Stimulated activated CD4-positive, alpha-beta T cell treated with anti-CD3 and anti-CD28 coated beads, Interleukin-2, amount 100 ng/mL, for 24 hours (primary cell): ENCODE measurements at places on chromosomes 1 and 21.

DNA sequence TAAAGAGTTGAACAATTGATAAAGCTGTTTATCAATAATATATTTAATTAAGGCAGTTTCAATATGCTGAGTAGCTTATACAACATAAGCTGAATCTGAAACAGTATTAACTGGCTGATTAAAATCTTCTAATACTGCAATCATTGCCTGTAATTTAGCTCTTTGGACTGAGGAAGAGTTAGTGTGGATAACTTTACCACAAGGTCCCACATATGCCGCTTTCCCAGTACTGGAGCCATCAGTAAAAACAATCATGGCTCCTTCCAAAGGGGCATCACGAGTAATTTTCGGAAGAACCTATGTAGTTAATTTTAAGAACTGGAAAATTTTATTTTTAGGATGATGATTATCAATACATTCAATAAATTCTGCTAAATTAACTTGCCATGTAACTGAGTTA, 6.7 kb downstream of the DAP3 start:
- DNase-seq = no peak

- no peak for DNase-seq
Observed at GRCh38 chr1:9957726-9958125, 14.5 kb downstream of the NMNAT1 start.

DNA sequence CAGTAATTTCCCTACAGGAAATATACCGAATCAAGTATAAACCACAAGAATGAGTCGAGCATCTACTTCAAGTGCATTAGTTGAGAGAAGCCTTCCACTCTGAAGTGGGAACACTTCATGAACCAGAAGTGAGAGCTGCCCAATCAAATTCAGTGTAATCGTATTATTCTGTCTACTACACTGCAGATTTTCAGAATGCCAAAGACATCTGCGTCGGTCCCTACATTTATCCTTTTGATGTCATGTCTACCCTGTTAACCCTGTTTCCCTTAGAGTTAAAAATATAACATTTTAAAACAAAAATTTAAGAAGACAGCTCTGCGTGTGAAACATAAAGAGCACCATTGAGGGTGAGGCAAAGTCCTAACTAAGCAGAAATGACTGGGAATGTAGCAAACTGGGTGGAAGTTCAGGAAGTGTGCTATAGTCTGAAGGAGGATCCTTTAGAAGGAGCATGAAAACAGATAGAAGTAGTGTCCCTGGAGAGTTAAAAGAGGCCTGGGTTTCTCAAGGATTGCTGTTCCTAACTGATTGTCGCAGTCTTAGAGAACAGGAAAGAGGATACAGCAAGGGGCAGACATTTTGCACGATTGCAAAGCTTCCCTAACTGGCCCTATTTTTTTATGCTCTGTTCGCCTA, 291.2 kb downstream of the PTPRC start:
- DNase-seq = no peak

DNA sequence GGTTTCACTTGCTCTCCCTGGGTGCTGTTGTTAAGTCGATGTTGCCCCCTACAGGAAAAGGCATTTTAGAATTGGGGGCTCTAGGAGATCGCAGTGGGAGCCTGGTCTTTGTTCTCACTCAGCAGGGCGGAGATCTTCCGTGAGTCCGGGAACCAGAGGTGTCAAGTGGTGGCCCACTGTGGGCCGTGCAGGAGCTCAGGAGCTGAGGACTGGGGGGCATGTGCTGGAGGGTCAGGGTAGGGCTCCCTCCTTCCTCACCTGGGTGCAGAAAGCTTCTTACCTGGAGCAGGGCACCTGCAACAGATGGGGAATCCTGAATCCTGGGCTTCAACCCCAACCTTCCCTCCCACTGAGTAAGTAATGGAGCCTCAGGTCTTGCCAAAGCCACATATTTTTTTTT, 392.7 kb downstream of the NPHP4 start:
- no peak for DNase-seq

- no peak for DNase-seq
Observed at GRCh38 chr21:43654806-43655489, 4.3 kb downstream of the HSF2BP start.

- DNase-seq = no peak
Observed at GRCh38 chr1:106222403-106222802, 834.1 kb upstream of the PRMT6 start.

- no peak for DNase-seq
Observed at GRCh38 chr1:232267092-232267836, 362.7 kb downstream of the SIPA1L2 start.

DNA sequence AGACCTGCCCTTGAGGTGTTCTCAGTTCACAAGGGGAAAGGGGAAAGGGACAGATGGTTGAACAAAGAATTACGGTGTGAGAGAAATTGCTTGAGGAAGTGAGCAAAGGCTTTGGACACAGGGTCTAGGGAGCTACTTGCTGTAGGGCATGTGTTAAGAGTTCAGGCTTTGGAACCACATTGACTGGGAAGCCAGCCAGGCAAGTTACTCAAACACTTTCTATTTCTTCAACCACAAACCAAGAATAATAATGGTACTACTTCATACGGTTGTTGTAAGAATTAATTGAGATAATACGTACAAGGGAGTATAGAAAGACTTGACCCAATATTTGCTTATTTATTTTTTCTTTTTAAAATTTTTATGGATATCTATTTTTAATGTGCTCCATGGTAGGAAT, 26.6 kb downstream of the AK4 start:
- no peak for DNase-seq

- peak; percentile 2 for DNase-seq
Observed at GRCh38 chr21:35697321-35697808, 363.0 kb downstream of the SETD4 start.

DNA sequence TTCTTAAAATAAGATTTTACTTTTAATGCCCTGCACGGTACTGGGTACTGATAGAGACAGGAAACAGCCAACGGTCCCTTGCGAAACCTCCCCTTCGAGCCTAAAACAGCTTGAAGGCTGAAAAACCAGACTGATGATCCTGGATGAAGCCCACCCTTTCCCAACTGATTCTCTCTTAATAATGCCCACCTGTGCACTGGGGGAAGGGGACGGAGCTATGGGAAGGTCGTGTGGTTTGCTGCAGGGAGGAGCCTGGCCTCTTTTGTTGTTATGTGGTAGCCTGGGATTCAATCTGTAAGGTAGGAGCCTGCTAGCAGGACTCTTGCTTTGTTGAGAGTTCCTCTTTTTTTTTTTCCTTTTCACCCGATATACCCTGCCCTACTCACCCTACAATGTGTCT, 25.6 kb downstream of the SAMSN1 start:
- no peak for DNase-seq

GRCh38 chr21:36753556-36753955, 54.6 kb downstream of the SIM2 start:
- DNase-seq = no peak

DNA sequence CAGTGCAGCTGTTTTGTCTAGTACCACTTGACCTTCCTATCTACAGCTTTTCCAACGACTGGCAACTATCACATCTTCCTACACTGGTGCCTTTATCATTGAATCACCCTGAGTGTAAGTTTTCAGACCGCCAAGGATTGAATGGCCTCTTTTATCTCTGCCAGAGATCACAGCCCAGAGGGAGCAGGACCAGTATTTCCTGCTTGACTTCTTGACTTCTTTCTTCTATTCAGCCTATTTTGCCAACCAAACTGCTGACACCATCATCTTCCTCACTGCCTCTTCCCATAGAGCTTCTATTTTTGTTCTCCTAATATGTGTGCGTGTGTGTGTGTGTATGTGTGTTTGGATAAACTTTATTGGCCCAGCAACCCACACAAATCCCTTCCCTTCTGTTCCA, 53.8 kb downstream of the SERBP1 start:
- no peak for DNase-seq

GRCh38 chr21:31503939-31504338, 155.6 kb upstream of the SOD1 start:
- no peak for DNase-seq

DNA sequence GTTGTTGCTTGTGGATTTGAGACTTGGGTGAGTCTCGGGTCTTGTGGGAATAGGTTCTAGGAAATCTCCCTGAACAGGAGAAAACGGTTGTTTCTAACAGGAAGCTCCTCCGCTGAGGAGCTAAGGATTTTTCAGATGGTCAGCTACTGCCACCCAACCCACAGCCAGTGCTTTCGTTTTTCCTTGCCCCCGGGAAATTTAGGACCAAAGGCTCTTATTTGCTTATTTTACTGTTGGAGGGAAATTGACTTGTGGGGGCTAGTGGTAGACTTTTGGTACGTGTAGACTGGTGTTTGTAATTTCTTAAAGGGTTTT, 792 bp downstream of the SNX7 start:
- no peak for DNase-seq

DNA sequence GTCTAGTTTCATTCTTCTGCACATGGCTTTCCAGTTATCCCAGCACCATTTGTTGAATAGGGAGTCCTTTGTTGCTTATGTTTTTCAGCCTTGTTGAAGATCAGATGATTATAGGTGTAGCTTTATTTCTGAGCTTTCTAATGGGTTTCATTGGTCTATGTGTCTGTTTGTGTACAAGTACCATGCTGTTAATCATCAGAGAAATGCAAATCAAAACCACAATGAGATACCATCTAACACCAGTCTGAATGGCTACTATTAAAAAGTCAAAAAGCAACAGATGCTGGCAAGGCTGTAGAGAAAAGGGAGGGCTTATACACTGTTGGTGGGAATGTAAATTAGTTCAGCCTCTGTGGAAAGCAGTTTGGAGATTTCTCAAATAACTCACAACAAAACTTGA, 321.5 kb upstream of the PTBP2 start:
- no peak for DNase-seq

DNA sequence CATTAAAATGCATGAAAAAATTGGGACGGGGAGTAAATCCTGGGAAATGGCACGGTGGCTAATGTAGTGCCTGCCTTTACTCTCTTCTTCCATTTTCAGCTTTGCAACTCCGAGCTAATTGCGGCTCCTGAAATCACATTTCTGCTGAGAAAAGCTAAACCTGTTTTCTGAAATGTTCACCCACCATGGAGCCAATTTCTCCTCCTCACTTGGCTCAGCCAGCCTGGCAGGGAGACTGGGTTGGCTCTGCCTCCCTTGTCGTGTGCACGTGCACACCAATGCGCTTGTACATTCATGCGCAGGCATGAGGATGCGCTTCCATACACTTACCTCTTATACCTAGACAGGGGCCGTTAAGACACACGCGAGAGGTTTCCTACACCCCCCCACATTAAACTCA, 165.4 kb downstream of the PLXNA2 start:
- no peak for DNase-seq

DNA sequence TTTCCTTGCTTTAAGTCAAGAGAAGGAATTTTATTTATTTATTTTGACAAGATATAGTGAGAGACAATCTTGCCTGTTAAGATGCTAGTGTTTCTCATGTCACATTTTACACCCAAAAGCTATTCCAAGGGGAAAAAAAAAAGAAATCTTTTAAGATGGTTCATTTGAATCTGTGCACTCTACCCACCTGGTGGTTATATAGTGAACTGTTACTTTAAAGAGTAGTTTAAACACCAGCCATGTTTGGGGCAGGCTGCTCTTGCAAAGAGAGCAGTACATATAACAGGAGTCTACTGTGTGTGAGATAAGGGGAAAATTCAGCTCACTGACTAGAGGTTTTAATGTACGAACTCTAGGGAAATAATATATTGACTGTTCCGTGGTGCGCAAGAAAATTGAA, 3.3 kb upstream of the ELAVL4 start:
- no peak for DNase-seq

- no peak for DNase-seq
Observed at GRCh38 chr1:27931759-27932158, 3.0 kb upstream of the SMPDL3B start.

DNA sequence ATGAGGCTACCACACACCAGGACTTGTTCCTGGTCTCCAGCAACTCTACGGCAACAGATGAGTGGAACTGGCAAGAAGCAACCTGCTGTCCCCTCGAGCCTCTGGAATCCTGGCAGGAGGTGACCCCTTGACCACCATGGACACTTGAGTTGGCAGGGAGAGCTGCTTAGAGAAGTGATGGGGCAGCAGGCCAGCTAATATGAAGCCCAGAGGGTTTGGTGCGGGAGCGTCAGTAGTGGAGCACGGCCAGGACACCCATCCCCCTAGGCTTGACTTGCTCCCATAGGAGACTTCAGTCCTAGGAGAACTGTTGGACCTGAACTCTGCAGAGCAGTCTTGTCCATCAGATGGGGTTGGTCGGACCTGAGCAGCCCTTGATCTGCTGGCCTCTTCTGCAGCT, 56.5 kb downstream of the CTH start:
- no peak for DNase-seq

DNA sequence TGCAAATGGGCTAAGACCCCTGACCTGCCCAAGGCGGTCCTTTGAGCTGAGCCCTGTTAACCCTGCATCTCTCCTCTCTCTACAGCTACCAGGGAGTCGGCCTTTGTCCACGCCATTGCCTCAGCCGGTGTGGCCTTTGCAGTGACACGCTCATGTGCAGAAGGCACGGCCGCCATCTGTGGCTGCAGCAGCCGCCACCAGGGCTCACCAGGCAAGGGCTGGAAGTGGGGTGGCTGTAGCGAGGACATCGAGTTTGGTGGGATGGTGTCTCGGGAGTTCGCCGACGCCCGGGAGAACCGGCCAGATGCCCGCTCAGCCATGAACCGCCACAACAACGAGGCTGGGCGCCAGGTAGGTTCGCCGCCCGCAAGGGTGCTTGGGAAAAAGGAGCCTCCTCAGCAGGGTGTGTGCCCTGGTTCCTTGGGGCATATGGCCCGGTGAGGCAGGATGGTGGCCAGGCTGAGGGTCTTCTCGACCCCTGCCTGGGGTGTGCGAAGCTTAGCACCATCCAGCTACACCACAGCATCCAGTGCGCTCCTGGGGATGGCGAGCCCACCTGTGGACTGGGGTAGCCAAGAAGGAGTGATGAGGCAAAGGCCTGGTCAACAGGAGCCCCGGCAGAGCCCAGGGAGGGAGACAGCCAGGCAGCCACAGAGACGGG, 31.8 kb upstream of the ARF1 start:
- DNase-seq = no peak

GRCh38 chr1:219797683-219798082, 130.7 kb downstream of the SLC30A10 start:
- DNase-seq = no peak

DNA sequence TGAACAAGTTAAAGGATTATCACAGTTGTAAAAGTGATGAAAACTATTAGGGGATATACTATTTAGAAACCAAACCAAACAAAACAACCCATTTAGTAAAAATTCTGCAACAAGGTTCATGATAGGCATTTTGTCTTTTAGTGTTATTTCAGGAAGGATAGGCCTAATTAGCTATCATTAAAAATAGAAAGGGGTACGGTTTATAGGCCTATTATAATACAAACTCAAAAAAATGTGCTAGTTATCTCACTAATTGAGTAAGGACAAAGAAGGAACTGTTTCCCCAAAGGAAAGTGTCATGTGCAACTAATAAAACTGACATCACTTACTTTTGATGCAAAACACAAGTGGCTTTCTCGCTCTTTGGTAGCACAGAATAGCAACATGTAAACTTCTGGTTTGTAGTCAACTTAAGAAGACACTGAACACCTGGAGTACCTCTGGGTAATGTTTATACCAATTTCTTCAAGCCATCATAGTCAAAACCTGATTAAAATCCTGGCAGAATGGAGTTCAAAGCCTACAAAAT, 28.5 kb downstream of the SLC16A1 start:
- DNase-seq = no peak

DNA sequence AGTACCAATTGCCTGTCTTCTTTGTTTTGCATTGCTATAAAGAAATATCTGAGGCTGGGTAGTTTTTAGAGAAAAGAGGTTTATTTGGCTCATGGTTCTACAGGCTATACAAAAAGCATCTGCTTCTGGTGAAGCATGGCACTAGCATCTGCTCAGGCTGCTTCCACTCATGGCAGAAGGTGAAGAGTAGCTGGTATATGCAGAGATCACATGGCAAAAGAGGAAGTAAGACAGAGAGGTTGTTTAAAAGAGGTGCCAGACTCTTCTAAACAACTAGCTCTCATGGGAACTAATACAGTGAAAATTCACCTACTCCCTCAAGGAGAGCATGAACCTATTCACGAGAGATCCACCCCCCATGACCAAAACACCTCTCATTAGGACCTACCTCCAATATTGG, 56.7 kb upstream of the GUCA2B start:
- DNase-seq = no peak
